ENCODE measurements at places on chromosomes 4 and X.

- DNase-seq: no peak
Observed at GRCh38 chr4:4968161-4968725, 51.0 kb downstream of the CYTL1 start.

DNA sequence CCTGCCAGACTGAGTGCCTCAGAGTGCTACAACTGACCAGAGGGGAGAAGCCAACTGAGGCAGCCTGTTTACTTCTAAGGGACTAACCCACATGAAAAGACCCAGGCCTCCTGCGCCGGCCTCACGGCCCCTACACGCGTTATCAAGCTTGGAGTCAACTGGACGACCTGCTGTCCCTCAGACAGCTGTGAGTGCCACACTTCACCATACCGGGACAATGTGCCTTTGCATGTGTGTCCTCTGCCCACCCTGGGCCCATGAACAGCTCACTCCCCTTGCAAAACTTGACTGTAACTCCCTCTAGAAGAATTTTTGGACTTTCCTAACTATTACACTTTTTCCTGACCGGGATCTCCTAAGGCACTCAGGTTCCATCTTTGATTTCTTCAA is 1.8 kb downstream of the NOP14 start:
- DNase-seq: no peak

GRCh38 chr4:154082760-154083535 is 294.1 kb upstream of the SFRP2 start:
- DNase-seq: no peak

DNA sequence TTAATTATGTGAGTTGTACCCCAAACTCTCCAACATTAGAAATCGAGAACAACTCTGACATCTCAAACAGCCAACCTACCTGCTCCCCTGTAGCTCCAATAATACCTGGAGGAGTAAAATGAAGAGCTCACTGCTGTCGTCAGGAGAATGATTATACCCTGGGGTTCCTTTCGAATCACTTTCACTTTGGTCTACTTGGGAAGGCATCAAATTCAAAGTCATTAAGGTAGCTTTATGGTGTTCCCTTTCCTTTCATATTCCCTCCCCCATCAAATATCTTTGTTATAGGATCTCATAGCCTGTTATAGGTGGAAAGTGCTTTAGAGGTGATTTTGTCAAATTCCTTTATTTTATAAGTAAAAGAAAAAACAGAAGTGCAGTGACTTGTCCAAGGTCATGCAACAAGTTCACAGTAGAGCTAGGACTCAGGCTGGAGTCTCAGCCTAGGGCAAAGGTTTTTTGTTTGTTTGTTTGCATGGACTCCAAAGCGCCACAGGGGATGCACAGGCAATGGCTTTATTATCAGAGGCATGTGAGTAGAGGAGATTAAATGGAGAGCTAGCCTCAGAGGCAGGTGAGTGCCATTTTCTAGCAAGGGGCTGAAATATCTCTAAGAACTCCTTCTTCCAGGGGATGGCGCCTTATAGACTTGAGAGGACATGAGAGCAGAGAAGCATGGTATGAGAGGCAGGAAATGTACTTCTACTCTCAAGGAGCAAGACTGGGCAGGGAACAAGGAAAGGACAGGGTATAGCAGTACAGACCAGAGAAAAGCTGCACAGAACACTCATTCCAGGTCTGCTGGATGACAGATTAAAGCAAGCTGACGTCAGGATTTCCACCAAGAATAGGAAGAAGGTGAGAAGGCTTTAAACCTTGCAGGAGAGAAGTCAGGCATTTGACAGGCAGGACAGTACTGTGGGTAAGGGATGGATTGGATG is 262.1 kb upstream of the GPC4 start:
- no peak for DNase-seq

DNA sequence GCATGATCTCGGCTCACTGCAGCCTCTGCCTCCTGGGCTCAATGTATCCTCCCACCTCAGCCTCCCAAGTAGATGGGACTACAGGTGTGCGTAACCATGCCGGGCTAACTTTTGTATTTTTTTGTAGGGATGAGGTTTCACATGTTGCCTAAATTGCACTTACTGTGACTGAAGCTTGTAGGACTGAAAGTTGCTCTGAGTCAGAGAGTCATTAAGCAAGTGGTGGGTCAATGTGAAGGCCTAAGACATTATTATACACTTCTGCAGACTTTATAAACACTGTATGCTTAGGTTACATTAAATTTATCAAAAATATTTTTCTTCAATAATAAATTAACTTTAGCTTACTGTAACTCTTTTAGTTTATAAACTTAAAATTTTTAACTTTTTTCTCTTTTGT is 170.2 kb downstream of the FAT4 start:
- DNase-seq: no peak

DNA sequence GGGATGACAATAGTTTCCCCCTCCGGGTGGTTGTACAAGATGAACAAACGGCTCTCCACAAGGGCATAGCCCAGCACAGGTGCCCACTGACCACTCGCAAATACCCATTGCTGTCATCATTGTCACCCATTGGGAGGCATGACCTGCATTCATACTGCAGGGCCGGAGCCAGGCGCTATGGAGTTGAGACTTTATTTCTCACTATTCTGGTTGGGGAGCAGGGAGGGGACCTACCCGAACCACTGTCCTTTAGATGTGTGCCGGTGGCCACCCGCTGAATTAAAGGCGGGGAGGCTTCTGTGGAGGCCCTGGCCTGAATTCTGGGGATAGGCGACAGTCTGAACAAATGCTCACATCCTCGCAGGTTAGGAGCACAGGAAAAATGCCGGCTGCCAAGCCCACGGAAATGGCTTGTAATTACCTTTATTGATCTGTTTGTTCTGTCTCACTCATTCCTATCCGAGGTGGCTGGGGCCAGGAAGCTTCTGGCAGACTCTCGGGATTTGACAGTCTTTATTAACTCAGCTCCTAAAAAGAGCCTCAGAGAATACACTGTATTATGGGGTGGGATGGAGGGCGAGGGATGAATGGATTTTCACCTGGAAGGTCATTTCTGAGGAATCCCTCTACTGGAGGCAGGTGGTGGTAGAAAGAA is 125.1 kb upstream of the PSAPL1 start:
- no peak for DNase-seq

DNA sequence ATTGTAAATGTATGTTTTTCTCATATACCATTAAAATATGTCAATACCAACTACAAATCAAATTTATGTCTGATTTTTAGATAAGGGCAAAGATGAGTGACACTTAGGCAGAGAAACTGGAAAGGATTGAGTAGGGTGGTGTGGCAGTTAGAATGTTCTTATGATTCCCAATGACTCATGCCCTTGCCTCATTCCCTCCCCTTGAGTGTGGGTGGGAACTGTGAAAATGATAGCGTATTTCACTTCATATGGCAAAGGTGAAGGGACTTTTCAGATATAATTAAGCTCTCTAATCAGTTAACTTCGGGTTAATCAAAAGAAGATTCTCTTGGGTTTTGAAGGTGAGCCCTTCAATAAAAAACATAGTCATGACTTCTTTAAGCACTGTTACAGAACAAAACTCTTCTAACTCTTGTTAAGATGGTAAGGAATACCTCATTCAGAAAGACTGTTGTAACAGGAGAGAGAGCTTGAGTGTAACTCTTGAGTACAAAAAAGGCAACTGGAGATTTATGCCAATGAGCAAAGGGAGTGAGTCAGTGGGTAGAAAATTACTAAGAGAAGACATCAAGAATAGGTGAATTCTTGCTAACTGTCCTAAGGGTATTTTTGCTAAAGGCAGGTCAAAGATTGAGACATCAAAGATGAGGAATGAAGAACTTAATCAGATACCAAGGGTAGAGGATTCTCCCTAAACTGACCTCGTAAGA is 329.5 kb downstream of the KCTD8 start:
- DNase-seq: no peak

DNA sequence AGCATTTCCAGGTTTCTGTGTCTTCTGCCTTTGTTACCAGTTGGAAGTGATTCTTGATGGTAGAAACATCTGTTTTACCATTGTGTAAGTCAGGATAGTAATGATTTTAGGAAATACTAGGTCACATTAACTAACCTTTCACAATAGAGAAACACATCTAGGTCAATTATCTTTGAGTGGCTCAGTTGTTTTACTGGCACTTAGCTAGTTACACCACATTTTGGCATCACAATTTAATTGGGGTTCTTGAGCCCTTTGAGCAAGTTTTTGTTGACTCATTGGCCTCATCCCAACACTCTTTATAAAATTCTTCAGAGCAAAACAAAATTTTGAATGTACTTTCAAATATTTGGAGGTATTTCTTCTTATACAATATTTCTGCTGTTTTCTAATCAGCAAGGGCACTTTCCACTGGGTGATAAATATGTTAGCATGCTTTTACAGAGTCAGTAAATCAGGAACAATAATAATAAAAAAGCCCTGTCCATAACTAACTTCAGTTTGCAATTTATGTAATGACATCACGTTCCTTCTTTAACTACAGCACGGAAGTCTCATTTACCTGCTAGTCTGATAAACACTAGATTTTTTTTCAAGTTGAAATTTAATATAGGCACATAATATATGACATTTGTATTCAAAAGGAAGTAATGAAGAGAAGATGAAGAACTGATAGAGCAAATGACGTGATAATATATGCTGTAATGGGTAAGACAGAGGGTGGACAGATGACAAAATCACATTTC is 64.8 kb upstream of the GK2 start:
- DNase-seq: no peak

- DNase-seq: peak; percentile 21
Observed at GRCh38 chrX:15761564-15762191, 23.6 kb downstream of the CA5B start.
